ENCODE measurements at places on chromosomes 11 and 22. TPM values are rescaled to one million over a fixed set of nuclear protein-coding genes. Genes with fewer than 3 reads are reported as not detected.

Gene SDHD
- 41.4 TPM for total RNA-seq

DNA sequence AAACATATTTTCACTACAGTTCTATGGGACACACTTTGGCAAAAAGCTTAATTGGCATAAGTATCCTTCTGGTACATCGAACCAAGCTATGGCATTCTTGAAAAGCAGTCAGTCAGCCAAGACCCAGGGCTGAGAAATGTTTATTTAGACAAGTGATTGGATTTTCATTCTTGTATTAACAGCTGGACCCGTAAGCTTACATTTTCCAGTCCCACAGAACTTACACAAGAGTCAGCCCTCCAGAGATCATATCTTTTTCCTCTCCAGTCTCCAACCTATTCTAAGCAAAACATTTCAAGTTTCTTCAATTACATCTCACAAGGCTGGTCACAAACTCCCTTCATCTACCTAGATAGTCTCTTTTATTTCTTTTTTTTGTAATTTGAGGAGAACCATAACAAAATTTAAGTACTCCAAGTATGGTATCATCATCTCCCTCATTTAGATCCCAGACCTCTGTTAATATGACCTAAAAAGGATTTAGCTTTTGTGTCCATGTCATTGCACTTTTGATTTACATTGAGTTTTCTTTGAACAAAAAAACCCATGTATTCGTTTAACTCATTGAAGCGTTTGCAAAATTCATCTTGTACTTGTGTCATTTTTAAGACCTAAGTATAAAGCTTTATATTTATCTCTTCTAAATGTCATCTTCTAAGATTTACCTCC is 67.9 kb upstream of the GRK3 start:
- no peak overlapping the region for H3K4me3 ChIP-seq
- H3K27me3 ChIP-seq: no peaks in the 10 kb centered on the region
- no peak for DNase-seq
- H3K36me3 ChIP-seq: peaks cover 8% of the 10 kb centered on the region
- H3K4me1 ChIP-seq: peaks cover 23% of the 10 kb centered on the region

Gene MUC6
- total RNA-seq: not detected

DNA sequence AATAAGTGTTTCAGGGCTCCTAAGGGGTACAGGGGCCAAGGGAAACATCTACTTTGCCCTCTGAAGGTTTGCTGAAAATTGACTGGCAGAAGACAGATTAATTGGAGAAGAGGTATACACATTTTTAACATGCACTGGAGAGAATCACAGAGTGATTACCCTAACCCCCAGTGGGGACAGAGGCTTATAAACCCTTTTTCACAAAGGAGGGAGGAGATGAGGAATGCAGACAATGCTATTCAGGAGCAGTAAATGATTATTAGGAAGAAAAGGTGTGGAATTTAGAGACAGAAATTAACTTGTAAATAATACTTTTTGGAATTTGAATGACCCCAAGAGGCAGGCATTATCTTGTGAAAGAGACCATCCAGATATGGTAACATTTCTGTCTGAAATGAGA is 582.4 kb upstream of the B3GAT1 start:
- no peaks in the 10 kb centered on the region for H3K36me3 ChIP-seq
- peaks cover 26% of the 10 kb centered on the region for H3K4me1 ChIP-seq
- no peak overlapping the region for H3K4me3 ChIP-seq
- H3K27me3 ChIP-seq: no peaks in the 10 kb centered on the region
- DNase-seq: no peak
- no peak overlapping the region for H3K27ac ChIP-seq

- peaks cover 26% of the 10 kb centered on the region for H3K4me1 ChIP-seq
- no peak overlapping the region for H3K4me3 ChIP-seq
- no peak overlapping the region for H3K27ac ChIP-seq
- peaks cover 2% of the 10 kb centered on the region for H3K27me3 ChIP-seq
These were observed 3.0 kb downstream of the FBXO7 start for GRCh38 chr22:32477596-32477995.

Gene DDIAS
- total RNA-seq: 23.2 TPM

GRCh38 chr11:77726524-77726923 is 88.9 kb upstream of the CLNS1A start:
- peak overlapping the region; percentile 38 for H3K27ac ChIP-seq
- no peak for DNase-seq
- no peak overlapping the region for H3K4me3 ChIP-seq
- no peaks in the 10 kb centered on the region for H3K4me1 ChIP-seq
- peaks cover 20% of the 10 kb centered on the region for H3K36me3 ChIP-seq
- H3K27me3 ChIP-seq: no peaks in the 10 kb centered on the region

DNA sequence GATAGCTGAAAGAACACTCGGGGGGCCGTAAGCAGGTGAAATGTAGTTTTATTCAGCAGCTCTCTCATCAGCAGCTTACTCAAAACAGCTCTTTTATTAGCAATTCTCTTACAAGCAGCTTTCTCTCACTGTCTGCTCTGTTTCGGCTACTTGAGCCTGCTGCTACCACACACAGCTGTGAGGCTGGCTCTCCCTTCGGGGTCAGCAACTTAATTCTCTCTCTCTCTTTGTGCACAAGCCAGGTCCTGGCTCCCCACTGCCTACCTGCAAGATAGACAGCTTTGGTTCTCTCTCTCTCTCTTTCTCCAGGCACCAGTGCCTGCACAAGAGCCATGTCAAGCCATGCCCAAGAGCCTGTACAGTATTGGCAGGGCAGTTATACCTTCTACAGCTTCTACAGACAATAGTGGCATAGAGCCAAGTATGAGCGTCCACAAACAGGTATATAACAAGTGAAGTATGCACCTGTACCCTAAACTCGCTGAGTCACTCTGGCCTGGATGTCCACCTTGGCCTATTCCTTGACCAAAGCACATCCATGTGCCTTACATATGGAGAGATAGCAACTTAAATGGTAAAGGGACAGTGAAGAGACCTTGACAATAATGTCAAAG is 110.8 kb downstream of the MTNR1B start:
- H3K4me3 ChIP-seq: no peak overlapping the region
- H3K27me3 ChIP-seq: peaks cover 7% of the 10 kb centered on the region
- H3K27ac ChIP-seq: no peak overlapping the region
- H3K4me1 ChIP-seq: peaks cover 11% of the 10 kb centered on the region
- no peaks in the 10 kb centered on the region for H3K36me3 ChIP-seq
- no peak for DNase-seq

DNA sequence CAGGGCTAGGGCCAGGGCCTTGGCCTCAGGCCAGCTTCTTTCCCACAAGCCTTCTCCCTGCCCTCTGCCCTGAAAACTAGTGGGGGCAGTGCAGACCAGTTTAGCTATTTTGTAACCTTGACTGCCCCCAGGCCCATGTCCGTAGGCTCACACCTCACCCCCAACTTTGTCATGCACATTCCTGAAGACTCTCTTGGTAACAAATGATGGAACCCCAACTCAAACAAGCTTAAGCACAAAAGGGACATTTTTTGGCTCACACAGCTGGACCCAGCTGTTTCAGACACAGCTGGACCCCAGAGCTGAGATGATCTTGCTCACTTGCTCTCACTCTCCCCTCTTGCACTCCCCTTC is 46.6 kb downstream of the KCNQ1OT1 start:
- peaks cover 48% of the 10 kb centered on the region for H3K36me3 ChIP-seq
- no peak overlapping the region for H3K4me3 ChIP-seq
- H3K4me1 ChIP-seq: peaks cover 5% of the 10 kb centered on the region

DNA sequence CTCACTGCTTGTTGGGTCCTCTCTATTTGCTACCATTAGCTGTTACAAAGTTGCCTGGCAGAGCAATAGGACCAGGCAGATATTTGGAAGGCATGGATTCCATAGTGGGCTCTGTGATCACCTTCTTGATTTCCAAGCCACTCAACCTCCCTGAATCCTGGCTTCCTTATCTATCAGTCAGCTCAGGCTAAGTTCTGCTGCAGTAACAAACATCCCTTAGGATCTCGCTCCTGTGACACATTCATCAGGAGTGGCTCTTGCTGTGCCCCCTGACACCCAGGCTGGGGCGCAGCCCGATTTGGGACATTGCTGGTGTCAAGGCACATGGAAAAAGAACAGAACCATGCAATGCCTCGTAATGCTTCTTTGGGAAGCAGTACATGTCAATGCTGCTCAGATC is 503.9 kb downstream of the TBC1D22A start:
- H3K27me3 ChIP-seq: peaks cover 20% of the 10 kb centered on the region
- H3K4me3 ChIP-seq: no peak overlapping the region
- H3K4me1 ChIP-seq: no peaks in the 10 kb centered on the region
- DNase-seq: no peak
- no peak overlapping the region for H3K27ac ChIP-seq

Gene DNAL4
- total RNA-seq: 18.9 TPM

Gene APLNR
- total RNA-seq: 3.9 TPM

GRCh38 chr22:23272834-23273233 is 92.5 kb downstream of the BCR start:
- no peaks in the 10 kb centered on the region for H3K27me3 ChIP-seq
- H3K4me1 ChIP-seq: peaks cover 7% of the 10 kb centered on the region
- no peak for DNase-seq
- H3K36me3 ChIP-seq: peaks cover 6% of the 10 kb centered on the region

DNA sequence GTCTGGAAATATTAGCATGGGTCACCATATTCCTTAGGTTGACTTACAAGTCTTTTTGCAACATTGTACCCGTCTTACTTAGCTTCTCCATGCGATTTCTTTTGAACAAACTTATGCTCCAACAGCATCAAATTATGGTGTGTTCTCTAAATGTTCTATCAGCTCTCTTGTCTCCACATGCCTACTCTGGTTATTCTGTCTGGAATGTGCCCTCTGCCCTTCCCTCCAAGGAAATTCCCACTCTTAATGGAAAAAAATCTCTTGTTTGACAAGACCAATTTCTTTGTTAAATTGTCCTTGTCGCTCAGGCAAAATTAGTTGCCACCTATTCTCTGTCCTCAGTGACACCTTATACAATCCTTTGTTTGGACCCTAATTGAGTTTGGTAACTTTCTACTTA is 522.8 kb upstream of the LUZP2 start:
- H3K4me1 ChIP-seq: peaks cover 12% of the 10 kb centered on the region
- no peak overlapping the region for H3K27ac ChIP-seq
- no peak for DNase-seq
- H3K36me3 ChIP-seq: no peaks in the 10 kb centered on the region
- no peaks in the 10 kb centered on the region for H3K27me3 ChIP-seq

Gene CEND1
- total RNA-seq: 1.2 TPM

Gene GGT5
- total RNA-seq: 0.56 TPM

- peaks cover 94% of the 10 kb centered on the region for H3K27me3 ChIP-seq
- H3K4me1 ChIP-seq: peaks cover 4% of the 10 kb centered on the region
- no peak overlapping the region for H3K27ac ChIP-seq
- no peak overlapping the region for H3K4me3 ChIP-seq
- no peaks in the 10 kb centered on the region for H3K36me3 ChIP-seq
These were observed 2.0 kb downstream of the SLC6A5 start for GRCh38 chr11:20601221-20601914.

Gene MRGPRX2
- total RNA-seq: not detected

Gene SLC17A6
- total RNA-seq: 1.4 TPM

Gene FADD
- total RNA-seq: 29.2 TPM

DNA sequence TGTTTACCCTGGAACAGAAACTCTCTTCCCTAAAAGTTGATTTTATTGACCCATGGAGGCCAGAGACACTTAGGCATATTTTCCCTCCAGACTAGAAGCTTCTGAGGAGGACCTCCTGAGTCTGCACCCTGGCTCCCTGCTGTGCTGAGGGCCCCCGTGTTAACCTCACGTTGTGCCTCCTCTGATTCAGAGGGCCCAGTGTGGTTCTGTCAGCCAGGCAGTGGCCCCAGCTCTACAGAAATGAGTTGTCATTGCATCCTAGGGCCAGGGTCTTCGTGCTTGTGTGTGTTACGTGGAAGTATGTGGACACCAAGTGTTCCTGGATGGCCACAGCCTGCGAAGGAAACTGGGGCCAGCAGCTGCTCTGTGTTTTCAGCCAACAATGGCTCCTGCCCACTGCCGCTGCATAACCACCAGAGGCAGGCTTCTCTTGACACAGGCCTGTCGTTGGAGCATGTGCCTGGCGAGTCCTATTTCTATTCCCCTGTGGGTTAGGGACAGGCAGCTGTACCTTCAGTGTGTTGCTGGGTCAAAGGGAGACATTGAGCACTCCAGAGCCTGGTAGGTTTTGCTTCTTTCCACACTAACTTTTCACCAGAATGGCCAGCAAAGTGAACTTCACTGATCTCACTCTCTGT is 44.5 kb downstream of the MED15 start:
- no peaks in the 10 kb centered on the region for H3K27me3 ChIP-seq
- peaks cover 40% of the 10 kb centered on the region for H3K4me1 ChIP-seq
- peak overlapping the region; percentile 12 for H3K27ac ChIP-seq
- H3K4me3 ChIP-seq: no peak overlapping the region
- DNase-seq: no peak

DNA sequence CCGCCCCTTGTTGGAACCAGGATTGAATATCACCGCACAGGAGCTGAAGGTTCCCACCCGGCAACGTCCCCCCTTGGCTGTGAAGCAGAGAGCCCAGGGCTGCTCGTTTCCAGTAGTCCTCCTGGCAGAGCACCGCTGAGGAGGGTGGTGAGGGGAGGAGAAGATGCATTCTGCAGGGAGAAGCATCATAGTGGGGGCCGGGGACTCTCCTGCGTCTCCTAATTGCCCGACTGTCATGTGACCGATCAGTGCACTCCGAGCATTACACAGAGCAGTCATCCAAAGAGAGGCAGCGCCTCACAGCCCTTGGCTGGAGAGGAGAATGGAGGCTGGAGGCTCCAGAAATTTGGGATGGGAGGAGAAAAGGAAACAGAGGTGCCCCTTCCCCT is 85.0 kb upstream of the SEPTIN5 start:
- no peak overlapping the region for H3K4me3 ChIP-seq
- H3K27ac ChIP-seq: no peak overlapping the region
- peaks cover 15% of the 10 kb centered on the region for H3K27me3 ChIP-seq
